ENCODE measurements at places on chromosomes 6 and 20.

DNA sequence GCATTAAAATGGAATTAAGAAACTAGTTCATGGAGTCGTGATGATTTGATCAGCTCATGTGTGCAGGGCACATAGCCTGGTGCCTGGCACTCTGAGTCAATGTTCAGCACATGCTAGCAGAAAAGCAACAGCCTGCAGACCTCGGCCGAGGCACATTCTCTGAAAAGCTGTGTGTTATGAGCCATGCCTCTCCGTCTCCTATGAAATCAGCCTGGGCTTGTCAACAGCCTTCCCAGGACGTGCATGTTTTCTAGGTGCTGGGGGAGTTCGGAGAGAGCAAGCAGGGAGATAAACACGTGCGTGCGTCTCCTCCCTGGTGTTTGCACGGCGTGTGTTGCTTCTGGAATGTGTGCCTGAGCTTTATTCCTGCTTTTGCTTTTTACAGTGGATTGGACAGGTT is 207.8 kb upstream of the KCNG1 start:
- no peak for DNase-seq

DNA sequence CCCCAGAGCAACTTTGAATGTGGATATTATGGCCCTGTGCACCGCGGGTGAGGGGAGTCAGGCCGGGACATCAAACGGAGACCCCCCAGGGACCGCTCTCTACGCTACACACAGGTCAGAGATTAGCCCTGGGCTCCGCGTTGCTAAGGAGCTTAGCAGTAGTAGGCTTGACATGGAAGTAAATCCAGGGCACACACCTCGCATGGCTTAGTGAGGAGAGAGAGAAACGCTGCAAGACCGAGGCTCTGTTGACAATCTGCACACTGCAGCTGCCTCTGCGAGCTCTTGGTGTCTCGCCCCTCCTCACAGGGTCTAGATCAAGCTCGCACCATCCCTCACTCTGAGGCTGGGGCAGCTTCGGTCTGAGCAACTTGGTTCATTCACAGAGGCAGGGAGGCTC is 116.1 kb upstream of the CDH4 start:
- DNase-seq = no peak

DNA sequence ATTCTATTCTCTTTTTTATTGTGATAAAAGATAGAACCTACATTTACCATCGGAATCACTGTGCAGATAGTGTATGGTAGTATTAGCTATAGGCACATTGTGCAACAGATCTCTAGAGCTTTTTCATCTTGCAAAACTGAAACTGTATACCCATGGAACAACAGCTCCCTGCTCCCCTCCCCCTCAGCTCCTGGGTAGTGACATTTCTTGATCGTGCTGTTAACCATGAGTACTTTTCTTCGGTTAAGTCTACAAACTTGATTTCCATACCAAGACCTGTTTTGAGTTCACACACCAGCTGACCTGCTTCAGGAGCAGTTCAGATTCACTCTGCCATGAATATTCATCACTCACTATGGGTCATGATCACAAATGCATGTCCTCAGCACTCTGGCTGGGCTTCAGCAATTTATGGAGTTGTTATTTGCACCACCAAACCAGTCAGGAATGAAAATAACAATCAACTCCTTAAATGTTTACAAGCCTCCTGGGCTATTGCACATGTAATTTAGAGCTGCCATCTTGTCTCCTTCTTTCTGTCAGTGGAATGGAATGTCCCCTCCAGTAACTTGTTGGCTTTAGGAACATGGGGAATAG is 32.8 kb downstream of the PRDM1 start:
- no peak for DNase-seq

DNA sequence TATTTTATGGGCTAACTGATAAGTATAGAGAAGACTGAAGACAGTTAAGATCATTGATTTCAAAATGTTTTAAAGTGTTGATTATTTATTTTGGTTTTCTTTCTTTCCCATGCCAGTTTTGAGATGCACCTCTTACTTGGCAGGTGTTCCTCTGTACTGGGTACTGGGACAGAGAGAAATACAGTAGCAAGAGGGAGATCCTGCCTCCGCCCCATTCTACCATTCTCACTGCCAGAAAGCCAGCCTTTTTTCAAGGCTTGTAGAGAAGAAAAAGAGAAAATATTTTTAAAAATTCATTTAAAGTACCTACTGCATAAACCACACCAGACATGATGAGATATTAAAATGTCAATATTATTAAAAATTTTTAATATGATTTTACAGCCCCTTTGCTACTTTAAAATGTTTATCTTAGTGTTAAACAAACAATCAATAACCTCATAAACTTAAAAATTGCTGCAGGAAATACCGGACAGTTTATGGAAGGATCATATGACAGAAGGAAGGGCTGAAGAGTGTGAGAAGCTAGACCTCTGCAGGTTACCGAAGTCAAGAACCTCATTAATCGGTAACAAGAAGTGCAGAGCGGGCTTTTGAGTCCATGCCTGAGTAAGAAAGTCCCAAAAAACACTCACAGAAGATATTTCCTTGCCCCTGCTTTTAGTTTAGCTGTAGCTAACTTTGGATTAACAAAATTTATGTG is 117.8 kb upstream of the ESR1 start:
- no peak for DNase-seq

- DNase-seq = no peak
Measured at GRCh38 chr6:99993146-99993532, 884 bp downstream of the MCHR2 start.

DNA sequence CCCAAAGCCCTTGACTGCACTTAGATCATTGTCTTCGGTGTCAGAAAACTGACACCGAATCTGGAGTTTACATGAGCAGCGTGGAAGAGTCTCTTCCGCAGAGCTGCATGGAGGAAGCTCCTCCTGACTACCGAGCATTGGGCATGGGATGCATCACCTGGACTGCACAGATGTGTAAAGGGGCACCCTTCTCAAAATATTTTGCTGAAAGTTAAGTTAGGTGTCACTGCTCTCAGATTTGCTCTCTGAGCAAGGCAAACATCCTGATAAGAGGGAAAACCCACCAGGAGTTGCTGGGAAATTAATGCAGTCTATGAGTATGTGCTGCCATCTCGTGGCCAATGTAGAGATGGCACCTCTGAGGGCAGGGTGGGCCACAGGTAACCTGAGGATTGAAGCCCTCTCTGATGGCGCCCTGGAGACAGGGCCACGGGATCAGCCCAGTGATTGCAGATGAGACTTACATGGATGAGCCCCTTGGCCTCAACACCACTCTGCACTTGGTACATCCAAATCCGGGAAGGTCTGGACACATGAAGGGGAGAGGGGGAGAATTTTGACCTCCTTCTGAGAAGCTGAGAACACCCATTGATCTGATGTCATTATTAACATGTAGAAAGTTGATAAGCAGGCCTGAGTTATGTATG is 129.9 kb downstream of the LPA start:
- peak; percentile 15 for DNase-seq

DNA sequence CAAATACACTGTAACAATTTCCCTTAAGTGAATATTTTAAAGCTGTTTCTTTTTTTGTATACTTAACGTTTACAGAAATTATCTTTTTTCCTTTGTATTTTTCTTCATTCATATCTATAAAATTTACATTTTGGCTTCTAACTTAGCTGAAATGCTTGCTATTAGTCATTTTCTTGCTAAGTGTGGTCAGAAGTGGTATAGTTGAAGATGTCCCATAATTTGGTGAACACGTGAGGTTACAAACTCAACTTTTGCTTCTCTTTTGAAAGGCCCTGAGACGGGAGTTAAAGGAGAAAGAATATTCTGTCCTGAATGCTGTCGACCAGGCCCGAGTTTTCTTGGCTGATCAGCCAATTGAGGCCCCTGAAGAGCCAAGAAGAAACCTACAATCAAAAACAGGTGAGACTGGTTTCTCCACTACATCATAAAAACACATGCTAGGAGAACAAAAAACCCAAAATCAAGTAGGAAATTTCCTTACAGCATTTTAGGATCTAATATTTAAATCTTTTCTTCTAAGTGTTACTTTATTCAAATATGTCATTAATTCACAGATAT is 445.0 kb downstream of the UTRN start:
- no peak for DNase-seq

DNA sequence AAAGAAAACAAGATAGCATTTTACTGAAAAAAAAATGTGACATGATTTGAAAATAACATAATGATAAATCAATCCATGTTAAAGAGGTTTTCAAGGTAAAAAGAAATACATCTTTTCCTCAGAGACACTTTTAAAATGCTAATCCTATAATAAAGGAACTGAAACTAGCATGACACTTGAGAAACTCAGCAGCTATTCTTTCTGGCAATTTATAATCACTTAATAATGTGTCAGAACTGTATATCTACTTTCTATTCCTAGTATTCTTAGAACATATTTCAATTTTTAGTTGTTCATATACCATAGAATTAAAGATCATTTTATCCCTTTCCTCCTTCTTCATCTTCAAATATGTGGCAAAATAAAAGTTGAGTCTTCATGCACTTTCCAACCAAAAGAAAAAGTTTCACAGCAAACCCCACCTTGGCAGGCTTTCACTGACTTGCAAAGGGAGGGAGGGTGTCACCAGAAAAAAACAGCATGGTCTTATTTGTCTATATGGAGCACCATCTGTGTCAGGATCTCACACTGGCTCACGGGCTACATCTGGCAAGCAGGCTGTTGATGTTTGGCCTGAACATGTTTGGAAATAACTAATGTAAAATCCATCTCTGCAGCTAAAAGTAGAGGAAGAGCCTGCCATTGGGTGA is 48.5 kb downstream of the FHL5 start:
- DNase-seq = no peak

GRCh38 chr6:143224516-143224915 is 163.8 kb downstream of the AIG1 start:
- DNase-seq = no peak

DNA sequence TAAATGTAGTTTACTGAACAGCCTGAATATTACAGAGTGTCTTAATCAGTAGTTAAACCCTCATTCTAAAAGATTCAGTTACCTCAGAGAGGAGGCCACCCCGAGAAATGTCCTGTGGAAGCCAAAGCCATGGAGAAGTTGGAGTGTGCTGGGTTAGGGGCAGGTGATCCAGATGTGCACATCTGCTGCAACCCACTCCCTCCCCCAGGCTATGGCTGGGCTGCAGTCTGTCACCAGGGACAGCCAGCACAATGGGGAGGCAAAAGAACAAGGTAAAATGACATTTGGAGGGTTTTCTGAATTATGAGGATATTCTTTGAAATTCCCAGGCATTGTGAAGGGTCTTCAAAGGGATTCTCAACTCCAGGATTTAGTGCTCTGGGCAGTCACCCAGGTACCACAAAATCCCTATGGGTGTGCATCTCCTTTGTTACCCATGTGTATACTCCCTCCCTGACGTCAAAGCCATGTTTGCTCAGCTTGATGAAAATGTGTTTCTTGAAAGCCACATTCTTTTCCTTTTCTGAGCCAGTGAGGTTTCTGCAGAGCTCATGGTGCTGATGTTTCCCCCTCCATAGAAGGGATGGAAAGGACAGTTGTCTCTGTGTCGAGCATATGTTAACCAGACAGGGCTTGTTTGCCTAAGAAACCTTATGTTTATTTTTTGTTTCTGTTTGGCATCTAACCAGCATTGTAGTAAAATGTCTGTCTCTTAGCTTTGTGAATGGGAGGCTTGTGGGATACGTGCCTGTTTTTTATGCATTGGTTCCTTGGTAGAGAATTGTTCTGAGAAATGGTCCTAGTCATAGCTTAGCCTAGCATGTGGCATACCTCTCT is 212.3 kb upstream of the TBX18 start:
- peak; percentile 8 for DNase-seq

DNA sequence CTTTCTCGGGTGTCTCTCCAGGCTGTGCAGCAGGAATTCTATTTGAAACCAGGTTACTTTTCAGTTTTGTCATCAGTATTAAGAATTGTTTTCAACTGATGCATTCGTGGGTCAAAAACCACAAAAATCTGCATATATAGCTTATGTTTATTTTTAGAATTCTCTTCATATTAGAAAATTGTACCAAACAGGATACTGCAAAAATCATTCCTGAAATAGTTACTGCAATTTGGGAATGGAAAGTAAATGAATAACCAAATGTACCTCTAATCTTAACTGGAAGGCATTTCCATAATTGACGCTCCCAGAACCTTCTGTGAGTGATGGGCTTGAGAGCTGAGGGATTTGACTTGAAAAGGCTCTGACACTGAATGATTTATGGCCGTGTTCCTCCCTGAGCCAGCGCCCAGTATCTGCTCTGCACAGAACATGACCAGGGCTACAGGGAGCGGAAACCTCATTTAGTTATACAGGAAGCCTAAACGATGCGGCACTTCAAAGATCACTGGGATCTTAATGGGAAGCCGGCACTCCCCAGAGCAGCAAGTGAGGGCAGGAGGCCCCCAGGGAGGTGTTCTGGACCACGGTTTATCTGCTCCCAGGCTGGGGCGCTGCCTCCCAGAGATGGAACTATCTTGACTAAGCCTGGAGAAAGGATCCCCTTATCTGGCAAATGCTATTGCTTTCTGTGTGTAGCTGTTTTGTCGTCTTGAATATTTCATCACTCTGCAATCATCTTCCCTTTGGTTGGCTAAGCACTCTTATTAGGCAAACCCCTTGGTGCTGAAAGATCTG is 446.0 kb downstream of the QKI start:
- peak; percentile 17 for DNase-seq

GRCh38 chr6:167668019-167668753 is 158.5 kb upstream of the AFDN start:
- no peak for DNase-seq

DNA sequence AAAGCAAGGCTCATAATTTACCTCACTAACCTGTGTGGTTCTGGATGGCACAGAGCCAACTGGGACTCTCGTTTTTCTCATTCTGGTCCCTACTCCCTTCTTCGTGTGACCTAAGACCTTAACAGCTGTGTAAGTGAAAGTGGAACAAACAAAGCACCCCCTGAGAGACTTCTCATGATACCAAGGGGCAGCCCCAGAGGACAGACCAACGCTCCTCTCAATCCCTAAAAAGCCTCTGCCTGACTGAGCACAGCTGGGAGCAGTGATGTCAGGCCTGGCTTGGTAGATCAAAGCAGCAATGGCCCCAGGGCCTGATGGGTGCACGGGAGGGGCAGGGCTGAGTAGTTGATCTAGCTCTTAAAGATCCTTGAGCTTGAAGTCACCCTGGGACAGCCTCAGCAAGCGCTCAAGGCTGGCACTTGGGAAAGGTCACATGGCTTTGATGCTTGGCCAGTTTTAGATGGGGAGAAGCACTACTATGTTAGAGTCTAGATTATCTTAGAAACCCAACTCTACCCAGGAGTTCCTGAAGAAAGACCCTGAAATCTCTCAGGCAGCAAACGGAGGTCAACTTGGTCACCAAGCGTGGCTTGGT is 16.2 kb upstream of the TGM2 start:
- no peak for DNase-seq

DNA sequence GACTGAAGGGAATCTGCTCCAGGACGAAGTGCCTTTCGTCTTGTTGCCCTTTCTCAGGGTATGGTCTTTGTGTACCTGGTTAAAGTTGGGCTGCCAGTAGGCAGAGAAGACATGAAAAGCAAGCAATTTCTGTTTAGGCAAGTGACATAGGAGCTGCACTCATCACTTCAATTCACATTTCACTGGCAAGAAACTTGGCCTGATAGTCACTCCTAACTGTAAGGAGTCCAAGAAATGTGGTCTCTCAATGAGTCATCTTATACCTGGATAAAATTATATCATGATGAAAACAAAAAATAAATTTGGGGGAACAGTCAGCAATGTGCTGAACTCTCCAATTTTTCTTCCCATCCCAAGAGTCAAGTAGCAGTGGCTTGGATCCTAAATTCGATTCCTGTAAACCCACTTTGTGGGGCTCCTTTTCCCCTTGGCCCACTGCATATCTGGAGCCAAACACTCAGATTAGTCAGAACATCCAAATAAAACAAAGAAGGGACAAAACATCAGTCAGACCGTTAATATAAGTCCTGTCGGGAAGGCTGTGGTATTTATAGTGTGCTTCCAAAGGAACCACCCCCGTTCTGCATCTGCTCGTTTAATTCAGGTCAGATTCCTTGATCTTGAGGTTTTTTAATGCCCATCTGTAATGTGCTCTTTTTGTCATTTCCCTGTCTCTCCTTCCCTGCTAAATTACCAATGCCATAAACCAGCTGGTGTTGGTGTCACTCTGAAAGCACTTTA is 5.0 kb upstream of the GABRR1 start:
- DNase-seq = no peak

Measured in stromal cell of bone marrow (primary cell).